ENCODE measurements at places on chromosomes 1 and 21. TPM values are rescaled to one million over a fixed set of nuclear protein-coding genes. Genes with fewer than 3 reads are reported as not detected.

GRCh38 chr1:103460511-103460910 lies 65.0 kb upstream of the RNPC3 start:
- DNase-seq = no peak

- DNase-seq = no peak
Observed at GRCh38 chr1:229012823-229013222, 258.1 kb upstream of the RAB4A start.

GRCh38 chr1:64962441-64962840 lies 3.9 kb downstream of the JAK1 start:
- no peak for DNase-seq

GRCh38 chr1:245550720-245551043 lies 395.9 kb downstream of the KIF26B start:
- no peak for DNase-seq

DNA sequence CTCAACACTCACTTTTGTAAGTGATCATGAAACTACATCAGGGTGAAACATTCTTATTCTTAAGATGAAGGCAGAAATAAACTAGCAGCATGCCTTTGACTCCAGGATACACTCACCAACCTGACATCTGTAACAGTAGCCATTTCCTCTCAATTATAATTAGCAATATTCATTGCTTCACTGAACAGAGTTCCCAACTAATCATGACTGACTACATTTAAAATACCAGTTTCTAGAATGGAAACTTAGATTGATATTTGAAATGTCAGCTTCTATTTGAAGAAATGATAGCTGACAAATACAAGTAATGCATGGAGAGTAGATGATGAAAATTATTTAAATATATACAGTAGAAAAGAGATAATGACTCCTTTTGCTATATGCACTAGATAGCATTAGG lies 1023.8 kb downstream of the MRPL39 start:
- DNase-seq = no peak

- no peak for DNase-seq
Observed at GRCh38 chr1:205791568-205792180, 16.4 kb upstream of the RAB29 start.

DNA sequence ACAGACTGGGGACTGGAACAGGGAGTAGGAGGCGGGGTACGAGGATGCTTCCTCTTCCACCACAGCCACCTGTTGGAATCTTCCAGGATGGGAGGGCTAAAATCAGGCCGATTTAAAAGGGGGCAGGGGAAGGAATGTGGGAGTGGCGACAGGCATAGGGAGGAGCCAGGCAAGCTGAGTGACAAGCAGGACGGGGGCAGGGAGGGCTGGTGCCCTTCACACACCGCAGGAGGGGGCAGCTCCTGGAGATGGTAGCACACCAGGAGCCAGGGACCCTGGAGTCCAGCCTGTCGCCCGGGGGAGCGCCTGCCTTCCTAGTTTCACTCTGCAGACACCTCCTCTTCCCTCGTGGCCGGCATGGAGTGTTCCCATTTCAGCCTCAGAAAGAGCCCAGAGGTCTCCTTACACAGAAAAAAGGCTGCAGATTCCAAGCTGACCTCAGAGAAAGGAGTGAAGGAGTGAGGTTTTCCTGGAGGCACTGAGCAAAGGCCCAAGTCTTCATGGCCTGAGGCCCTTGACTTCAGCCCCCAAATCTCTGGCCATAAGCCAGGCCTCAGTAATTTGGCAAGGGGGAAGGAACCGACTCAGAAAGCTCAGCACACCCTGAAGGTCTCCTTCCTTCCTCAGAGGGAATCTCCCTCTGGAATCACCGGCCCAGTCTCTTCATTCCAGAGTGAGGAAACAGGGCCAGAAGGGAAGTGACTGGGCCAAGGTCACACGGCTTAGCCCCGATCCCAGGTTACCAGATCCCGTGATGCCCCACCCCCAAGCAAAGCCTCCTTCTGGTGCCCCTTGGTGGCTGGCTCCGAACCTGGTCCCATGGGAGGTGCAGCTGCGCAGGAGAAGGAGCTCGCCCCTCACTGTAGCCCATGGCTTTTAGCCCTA lies 8.1 kb downstream of the BLACAT1 start:
- no peak for DNase-seq

DNA sequence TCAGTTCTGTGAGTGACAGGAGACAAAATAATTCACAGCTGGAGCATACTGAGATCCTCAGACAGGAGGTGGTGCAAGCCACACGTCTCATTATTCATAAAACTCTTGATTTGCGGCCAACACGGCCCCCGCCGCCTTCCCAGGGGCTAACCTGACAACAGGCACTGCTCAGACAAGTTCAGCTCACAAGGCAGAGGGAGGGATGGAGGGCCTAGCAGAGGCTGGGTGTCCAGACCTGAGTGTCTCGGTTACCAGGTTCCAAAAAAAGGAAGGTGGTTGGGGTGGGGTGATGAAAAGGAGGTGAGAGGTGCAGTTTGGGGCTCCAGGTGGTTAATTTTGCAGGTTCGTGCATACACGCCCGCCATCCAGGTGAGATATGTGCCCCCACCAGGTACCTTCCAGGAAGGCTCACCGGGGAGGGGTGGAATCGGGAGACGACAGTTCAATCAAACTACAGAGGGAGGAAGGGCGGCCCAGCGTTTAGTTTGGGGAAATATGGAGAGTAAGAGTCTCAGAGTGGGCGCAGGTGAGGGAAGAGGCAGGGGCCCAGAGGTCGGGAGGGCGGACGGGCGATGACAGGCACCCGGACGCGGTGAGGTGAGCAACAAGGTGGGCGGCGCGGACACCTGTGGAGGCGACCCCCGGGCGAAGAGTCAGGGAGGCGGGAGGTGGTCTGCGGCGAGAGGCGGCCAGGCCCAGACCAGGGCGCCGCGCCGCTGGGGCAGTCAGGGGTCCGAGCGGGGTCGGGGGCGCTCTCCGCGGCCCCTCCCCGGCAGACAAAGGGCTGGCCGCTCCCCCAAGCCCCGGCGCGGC lies 629 bp downstream of the CTNNBIP1 start:
- no peak for DNase-seq

DNA sequence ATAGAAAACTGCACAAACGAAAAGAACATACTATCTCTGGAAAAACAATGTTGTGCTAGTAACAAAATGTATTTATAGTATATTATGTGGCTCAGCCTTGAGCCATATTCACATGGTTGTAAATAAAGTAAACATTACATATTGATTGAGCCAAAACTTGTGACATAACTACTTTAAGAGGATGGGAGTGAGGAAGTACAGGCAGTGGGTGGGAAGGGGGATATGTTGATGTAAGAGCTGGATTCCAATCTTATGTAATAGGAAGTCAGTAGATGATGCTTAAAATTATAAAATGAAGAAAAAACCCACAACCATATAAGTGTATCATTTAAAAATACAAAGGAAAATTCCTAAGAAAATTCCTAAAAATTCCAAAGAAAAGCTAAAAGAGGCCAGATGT lies 42.7 kb downstream of the RHOU start:
- DNase-seq = no peak

HES2 gene
- polyA plus RNA-seq = not detected

ERICH3 gene
- polyA plus RNA-seq = not detected

FASLG gene
- polyA plus RNA-seq = not detected
